ENCODE measurements at places on chromosomes 13 and 19.

DNA sequence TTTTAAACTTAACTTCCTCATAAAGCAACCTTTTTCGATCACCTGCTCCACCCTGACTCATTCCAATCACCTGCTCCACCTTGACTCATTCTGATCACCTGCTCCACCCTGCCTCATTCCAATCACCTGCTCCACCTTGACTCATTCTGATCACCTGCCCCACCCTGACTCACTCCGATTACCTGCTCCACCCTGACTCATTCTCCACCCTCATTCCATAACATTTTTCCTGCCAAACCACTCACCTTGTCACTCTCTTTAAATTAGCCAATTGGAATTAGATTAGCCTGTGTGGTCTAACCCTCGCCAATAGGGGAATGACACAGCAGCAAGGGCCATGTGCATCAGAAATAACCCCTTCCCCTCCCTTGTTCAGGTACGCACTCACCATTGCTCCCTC, 31.9 kb upstream of the ZNF83 start:
- DNase-seq = no peak

DNA sequence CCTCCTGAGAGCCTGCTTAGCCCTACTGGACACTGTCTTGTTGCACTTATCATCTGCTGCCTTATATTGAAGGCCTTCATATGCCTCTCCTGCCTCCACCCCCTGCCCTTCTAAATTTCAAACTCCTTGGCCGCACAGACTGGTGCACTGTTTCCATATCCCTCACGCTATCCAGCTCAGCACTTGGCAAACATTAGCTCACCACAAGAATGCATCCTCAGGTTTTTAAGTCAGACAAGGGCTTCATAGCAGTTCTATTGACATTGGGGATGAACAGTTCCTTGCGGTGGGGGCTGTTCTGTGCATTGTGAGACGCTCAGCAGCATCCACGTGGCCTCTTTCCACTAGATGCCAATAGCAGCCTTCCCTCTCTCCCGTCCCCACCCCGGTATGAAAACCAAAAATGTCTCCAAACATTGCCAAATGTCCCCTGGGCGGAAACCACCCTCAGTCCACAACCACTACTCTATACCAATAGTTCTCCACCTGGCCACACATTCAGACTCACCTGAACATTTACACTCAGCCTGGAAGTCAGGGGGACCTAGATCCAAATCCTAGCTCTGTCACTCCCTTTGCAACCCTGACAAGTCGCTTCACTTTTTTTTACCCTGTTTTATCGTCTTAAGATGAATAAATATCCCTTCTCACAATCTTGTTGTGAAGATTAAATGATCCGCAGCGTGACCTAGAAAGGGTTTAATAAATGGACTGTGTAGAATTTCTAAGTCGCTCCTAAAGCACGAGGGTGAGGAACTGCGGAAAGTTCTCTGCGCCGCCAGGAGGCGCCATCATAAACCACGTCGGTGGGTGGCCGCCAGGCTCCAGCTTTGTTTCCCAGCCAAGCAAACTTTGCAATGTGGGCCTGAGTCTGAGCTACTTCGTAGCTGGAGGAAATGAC, 3.6 kb upstream of the CEACAM3 start:
- DNase-seq = no peak

- no peak for DNase-seq
Observed at GRCh38 chr13:111873676-111874178, 193.2 kb upstream of the SOX1 start.

GRCh38 chr19:13803038-13803437, 7.8 kb downstream of the ZSWIM4 start:
- DNase-seq = no peak

GRCh38 chr19:5850743-5851293, 431 bp downstream of the FUT3 start:
- DNase-seq = peak; percentile 10

DNA sequence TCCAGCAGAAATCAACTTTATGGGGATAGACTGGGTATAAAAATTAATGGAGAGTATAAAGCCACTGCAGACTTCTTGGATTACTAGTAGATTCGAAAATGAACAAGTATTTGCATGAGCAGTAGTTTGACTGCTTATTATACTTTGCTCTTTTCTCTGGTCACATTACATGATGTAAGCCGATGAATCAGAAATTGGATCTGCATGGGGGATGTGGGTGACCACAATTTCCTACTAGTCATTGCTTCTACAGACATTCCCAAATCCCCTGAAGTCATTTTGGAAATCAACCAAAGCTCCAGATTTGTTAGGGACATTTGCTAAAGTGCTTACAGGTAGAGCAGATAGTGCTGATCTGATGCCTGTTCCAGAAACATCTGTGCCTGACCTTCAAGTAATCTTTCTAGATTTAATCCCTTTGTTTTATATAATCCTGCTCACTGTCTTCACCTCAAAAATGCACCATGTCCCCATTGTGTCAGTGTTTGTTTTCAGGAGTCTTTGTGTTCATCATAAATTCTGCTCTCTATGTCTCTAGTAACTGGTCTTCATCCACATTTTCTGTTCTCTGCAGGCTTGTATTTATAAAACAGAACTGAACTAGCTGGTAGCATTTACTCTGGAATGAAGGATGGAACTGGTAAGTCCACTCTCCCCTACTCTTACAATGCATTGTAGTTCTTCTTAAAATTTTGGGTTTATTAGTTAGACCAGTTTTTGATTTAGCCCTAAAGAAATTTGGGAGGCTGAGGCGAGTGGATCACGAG, 201.5 kb upstream of the CSNK1A1L start:
- no peak for DNase-seq

DNA sequence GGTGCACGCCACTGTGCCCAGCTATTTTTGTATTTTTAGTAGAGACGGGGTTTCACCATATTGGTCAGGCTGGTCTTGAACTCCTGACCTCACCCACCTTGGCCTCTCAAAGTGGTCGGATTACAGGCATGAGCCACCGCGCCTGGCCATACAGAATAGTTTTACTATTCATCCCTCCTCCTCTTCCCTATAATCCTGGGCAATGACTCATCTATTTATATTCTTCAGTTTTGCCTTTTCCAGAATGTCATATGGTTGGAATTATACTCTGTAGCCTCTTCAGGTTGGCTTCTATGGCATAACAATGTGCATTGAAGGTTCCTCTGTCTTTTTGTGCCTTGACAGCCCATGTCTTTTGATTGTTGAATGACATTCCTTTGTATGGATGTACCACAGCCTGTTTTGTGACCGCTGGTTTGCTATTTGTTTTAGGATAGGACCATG, 22.2 kb upstream of the LRP3 start:
- DNase-seq = no peak

DNA sequence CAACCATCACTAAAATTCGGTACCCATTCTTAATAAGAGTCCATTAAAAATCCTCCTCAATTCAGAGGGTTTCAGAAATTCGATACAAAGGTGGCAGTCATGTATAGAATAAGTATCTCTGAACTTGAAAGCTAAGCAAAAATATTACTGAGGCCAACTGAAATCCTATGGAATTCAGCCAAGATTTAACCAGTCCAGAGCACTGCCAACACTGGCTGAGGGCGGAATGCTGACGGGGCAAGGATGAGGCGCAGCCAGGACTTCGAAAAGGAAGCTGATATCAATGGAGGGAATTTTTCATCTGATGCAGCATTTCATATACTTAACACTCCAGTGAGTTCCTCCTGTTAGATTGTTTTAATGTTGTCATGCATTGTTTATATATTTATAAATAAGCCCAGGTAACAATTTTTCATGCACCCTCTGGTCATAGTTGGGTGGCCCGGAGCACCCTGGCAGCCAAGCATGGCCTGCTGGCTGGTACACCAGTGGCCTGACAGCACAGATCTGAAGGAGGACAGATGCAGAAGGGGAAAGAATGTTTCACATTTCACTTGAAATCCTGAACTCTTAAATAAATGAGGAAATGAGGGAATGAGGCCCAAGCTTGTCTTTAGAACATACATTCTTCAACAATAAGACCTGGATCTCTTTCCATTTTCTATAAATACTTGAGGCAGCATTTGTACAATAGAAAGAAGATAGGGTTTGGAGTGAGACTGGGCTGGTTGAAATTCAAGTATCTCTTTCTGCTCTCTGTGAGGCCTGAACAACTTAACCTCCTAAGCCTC, 41.5 kb downstream of the WDFY2 start:
- DNase-seq = no peak

DNA sequence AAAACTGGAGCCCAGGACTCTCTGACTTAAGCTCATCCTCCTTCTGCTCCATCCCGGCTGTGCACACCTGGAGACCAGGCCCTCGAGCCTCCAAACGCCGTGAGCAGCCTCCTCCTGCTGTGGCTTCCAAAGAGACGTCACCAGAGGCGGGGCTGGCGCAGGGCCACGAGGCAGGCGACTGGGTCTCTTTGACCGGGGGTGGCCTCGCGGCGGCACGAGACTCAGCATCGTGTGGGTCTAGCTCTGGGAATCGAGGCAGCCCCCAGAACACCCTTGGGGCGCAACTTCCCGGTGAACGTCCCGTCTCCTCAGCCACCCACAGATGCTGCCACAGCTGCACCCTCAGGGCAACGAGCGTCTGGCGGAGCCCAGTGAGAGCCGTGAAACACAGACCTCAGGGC, 22.8 kb downstream of the RASA3 start:
- DNase-seq = no peak

DNA sequence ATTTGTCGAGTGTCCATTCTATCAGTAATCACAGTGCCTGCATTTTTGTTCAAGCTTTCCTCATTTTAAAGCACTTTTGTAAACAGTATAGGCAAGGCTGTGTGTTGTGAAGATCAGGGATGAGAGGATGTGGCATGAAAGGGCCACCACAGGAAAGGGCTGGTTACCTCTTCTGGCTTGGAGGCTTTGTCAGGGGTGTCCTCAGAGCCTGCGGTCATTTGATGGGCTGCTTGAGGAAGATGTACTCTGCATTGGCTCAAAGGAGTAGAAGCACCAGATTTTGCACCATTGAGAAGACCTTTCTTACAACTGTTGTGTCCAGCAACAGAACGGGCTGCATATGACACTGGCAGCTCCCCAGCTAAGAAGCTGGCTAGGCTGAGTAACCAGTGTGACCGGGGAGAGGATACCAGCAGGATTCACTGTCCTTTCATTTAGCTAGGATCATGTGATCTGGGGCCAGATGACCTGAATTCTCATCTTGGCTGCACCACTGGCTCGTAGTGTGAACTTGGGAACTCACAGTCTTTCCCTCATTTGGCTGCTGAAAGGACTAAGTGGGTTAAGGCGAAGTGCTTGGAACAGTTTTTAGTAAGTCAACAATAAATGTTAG, 380.2 kb downstream of the FGF9 start:
- DNase-seq = no peak

All from GM12892 (cell line).